ENCODE measurements at places on chromosomes 4 and X.

GRCh38 chr4:158202481-158202880, 7.8 kb upstream of the TMEM144 start:
- no peak for DNase-seq

DNA sequence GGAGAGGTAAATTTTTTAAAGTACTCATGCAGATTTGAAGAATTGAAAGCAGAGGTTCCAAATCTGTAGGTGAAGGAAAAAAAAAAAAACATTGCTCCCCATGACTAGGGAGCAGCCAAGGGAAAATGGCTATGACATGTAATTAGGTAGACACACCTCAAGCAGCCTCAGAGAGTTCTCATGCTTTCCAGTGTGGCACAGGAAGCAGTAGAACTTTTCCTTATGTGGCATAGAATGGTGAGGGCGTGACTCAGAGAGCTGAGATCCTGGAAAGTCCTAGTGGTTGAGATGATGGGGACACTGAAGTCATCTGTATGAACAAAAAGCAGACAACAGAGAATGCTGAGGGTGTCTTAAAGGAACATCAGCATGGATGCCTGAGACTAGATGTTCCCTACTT, 148.6 kb upstream of the NWD2 start:
- no peak for DNase-seq

DNA sequence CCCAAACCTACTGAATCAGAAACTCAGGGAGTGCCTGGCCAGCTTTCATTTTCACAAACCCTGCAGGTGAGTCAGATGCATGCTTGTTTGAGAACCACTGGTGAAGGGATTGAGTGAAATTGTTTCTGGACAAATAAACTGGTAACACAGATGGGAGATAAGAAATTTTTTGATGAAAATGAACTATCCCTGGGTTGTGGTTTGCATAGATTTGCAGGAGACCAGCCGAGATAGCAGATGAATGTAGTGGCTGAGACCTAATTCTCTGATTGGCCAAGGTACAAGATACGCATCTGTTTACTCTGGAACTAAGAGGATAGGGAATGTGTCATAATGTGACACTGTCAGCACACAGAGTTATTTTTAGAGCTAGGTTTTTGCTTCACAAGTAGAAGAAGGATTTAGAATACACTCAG, 117.8 kb upstream of the NOCT start:
- DNase-seq = no peak

- no peak for DNase-seq
Measured at GRCh38 chrX:47030339-47030738, 47.9 kb upstream of the RGN start.

- peak; percentile 89 for DNase-seq
Measured at GRCh38 chr4:13541720-13542576, 2.4 kb downstream of the NKX3-2 start.

DNA sequence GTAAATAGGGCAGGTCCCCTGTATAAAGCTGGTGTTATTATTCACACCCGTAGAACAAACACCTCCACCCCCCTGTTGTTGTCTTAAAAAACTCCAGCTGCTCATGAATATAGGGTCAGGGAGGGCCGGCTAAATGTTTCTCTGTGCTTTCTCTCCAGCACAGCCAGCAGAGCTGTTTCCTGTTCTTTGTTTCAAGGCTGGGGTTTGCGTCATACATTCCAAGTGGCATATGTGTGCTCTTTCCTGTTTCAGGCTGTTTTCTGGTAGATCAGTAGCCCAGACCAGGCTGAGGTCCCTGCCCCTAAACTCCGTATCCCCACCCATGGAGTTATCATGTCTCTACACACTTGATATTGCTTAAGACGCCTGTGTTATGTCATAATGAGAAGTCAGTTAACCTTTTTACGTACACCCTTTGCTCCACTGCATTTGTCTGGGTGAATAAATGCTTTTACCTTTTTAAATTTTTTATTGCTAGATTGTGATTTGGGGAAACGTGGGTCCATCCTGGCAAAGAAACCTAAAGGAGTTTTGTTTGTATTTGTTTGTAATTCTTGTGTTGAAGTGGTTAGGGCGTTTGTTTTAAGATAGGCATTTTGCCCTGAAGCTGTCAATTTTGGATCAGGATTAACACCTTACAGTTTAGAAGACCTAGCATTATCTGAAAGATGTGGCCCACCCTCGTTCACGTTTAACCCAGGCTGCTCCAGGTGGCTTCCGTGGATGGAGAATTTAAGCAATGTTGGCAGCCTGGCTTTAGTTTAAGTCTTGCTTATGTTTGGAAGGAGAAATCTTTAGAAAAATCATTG, 3.3 kb downstream of the KLF3 start:
- DNase-seq = peak; percentile 96

- DNase-seq = peak; percentile 93
Measured at GRCh38 chr4:173494013-173494970, 35.7 kb downstream of the HAND2 start.

DNA sequence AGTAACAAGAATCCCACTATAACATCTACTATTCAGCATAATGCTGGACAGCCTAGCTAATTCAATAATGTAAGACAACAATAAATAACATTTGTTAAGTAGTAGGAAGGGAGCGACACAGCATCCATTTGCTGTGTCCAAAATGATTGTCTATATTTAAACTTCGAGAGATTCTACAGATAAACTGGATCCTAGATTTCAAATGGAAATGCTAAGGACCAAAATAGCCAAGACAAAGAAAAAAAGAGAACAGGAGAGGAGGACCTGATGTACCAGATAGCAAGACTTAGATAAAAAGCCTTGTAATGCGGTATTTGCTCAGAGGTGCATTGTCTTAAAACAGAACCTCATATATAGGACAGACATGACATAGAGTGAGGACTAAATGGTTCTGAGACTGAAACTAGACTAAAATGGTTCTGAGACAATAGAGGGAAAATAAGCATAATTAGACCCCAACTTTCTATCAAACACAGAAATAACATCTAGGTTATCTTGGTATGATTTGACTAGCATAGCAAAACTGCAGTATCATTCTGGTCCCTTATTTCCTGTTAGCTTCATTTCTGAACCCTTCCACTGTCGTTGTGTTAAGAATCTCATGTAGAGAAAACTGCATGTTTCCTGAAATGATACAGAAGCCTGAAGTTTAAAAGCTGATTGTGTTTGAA, 3.8 kb downstream of the HPGDS start:
- no peak for DNase-seq

DNA sequence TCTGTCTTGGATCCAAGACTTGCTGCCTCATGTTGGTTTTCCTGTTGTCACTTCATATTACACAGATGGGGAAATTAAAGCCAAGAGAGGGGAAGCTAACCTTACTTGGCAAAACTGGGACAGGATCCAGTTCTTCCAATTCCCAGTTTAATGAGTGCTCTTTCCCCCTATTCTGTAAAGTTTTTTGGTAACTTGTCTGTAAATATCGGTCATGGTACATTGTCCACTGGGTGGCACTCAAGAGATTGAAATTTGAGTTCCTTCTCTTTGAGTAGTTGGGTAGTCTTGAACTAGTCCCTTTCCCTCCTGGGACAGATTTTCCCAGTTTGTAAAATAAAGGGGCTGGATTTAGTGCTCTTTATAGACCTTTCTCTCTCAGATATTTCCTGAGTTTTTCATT, 12.4 kb upstream of the EOLA2 start:
- no peak for DNase-seq

DNA sequence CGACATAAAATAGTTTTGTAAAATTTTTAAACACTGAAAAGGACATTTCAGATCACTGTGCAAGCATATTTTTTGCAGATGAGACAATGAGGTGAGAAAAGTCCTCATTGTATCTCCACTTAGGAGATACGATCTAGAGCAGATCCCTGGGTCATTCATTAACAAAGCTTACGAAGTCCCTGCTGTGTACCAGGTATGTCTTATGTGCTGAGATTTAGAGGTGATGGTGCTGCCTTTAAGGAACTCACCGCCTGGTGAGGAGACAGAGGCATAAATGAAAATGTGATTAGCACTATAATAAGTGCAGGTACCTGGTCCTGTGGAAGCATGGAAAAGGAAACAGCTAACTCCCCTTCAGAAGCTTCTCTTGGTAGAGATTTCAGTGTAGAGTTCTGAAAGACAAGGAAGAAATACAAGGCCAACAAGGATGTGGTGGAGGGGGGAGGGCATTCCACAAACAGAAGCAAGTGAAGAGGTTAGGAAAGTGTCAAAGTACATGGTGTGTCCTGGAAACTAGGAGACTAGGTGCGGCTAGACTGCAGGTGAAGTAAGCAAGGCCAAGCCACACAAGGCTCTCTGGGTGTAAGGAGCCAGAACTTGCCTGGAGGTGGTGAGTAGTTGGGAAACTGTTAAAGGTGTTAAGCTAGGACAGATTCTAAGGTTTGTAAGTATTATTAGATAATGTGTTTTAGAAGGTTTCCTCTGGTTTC, 1.5 kb upstream of the NDNF start:
- no peak for DNase-seq

GRCh38 chr4:85486425-85487086, 11.6 kb downstream of the ARHGAP24 start:
- no peak for DNase-seq

GRCh38 chrX:39477031-39477761, 620.6 kb downstream of the BCOR start:
- DNase-seq = no peak

DNA sequence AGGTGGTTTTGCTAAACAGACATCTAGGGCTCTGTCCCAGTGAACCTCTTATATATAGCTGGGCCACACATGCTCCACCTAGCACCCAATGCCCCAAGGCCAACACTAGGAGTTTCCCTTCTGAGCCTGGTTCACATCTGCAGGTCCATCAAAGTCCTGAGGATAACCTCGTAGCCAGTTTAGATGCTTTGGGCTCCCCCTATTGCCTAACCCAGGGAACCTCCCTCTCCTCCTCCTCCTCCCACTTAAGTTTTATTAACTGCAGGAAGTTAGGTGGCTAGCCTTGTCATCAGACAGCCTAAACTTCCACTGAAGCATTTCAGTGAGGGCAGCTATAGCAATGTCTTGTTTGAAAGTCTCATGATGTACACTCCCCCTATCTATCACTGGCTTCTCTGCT, 88.0 kb downstream of the GUCY2F start:
- DNase-seq = no peak

DNA sequence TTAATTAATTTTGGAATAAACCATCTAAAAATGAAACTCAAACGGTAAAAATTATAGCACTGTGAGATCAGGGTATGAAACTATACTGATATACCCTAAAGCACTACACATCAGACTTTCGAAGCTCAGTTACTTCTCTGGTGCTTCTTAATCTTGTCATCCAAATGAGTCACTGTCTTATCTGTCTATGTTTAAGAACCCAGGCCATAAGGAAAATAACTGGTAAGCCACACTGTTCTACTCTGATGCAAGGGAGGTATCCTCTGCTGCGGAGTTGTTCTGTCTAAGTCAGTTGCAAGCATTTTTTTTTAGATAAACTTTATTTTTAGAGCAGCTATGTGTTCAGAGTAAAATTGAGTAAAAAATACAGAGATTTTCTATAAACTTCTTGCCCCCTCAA, 830.8 kb upstream of the POU3F4 start:
- no peak for DNase-seq

- no peak for DNase-seq
Measured at GRCh38 chr4:55157559-55158277, 32.3 kb upstream of the KDR start.

- DNase-seq = no peak
Measured at GRCh38 chr4:137998666-137999429, 243.3 kb downstream of the SLC7A11 start.

DNA sequence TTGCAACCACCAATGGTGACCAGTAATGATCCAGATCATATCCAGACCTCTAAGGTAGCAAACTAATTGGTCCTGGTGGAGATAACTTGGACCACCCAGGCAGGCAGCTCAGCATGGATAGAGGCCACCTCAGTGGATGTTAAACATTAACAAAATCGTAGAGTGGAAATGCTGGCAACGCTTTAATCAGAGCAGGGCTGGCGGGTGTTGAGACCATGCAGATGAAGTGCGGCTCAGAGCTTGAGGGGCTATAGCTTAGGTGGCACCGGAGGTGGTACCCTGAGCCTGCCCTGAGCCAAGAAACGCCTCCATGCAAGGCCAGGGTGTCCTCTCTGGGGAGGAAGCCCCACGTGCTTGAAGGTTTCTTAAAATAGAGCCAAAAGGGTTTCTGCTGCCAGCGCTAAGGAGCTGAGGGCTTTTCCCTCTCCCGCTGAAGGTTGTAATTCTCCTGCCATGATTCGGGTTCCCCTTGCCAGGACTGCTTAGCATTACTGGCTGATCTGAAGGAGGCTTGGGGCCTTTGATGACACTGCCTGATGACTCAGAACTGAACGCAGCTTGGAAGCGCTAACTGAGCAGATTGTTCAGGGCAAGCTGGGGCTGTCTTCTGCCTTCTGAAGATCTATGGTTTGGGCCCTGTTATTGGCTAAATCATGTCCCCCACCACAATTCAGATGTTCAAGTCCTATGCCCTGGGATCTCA, 177.8 kb upstream of the ATP6AP2 start:
- no peak for DNase-seq

GRCh38 chrX:136168929-136169735, 21.8 kb downstream of the FHL1 start:
- no peak for DNase-seq

DNA sequence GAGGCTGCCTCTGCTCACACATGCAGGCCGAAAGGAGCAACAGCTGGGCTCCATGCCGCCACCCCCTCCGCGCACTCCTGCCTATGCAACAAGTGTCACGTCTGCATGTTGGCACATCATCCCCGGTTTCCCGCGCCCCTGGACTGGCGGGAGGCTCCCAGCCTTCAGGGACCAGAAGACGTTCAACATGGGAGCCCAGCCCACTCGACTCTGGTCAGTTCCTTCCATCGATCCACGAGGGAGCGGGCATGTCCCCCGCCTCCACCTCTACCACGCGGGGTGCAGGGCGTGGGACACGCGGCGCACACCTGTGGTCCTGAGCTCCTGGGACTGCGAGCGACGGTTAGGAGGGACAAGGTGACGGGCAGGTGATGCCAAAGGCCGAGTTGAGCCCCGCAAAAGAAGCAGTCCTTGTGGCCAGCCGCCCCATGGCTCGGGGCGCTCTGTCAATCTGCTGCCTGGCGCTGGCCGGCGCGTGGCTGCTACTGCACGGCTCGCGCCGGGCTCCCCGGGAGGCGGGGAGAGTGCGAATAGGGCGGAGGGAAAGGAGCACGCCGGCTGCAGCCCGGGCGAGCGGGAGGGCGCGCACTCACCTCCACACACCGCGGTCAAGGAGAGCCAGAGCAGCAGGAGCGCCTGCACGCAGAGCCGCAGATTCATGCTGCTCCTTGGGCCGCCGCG, 645 bp downstream of the APLN start:
- DNase-seq = peak; percentile 66

GRCh38 chrX:147550217-147550616, 361.5 kb upstream of the FMR1 start:
- no peak for DNase-seq

DNA sequence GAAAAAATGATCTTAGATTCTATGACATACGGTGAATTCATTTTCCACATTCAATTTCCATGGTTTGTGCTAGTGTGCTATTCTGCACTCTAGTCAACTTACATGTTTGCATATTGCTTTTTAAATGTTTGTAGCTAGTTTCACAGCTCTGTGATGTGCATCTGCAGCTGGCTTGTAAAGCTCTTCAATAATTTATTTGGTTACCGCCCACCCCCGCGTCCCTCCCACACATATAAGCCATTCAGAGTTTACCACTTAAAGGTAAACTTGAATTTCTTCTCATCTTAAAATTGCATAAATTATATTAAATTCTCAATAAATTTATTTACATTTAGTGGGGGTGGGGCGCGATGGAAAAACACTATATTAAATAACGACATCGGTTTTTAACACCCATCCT, 291 bp upstream of the NBDY start:
- DNase-seq = no peak

GRCh38 chrX:110267874-110268273, 50.0 kb downstream of the AMMECR1 start:
- no peak for DNase-seq

- DNase-seq = no peak
Measured at GRCh38 chr4:89700766-89701423, 136.1 kb downstream of the SNCA start.

GRCh38 chrX:53347948-53348347, 66.6 kb upstream of the IQSEC2 start:
- no peak for DNase-seq
